ENCODE measurements at places on chromosomes 13 and 19. TPM values are rescaled to one million over a fixed set of nuclear protein-coding genes. Genes with fewer than 3 reads are reported as not detected.

DNA sequence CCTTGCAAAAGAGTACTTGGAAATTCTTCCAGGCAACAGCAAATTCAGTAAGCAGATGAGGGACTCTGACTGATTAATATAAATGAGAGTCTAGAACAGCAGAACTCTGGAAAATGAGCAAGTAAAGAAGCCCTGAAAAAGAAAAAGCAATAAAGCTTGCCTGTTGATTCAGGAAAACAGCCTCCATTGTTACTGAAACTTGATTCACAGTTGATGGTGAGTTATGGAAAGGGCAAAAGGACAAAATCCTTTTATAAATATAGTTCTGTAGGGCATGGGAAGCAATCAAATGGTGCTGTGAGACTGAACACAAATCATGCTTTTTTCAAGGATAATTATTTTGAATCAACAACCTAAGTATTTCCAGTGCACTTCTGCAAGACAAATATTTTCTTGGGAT, 67.7 kb downstream of the IRS2 start:
- DNase-seq, result no peak

The FAM98C gene
- polyA plus RNA-seq, result 22.0 TPM

- DNase-seq, result no peak
Observed at GRCh38 chr19:8618751-8619150, 8.2 kb upstream of the ADAMTS10 start.

GRCh38 chr13:26425443-26426358, 131.8 kb upstream of the WASF3 start:
- no peak for DNase-seq

The SERTM1 gene
- polyA plus RNA-seq, result 0.07 TPM

The ZNF790 gene
- 4.8 TPM for polyA plus RNA-seq

Data from thymus (tissue), 14 donors.